ENCODE measurements at places on chromosomes 6 and 20.

DNA sequence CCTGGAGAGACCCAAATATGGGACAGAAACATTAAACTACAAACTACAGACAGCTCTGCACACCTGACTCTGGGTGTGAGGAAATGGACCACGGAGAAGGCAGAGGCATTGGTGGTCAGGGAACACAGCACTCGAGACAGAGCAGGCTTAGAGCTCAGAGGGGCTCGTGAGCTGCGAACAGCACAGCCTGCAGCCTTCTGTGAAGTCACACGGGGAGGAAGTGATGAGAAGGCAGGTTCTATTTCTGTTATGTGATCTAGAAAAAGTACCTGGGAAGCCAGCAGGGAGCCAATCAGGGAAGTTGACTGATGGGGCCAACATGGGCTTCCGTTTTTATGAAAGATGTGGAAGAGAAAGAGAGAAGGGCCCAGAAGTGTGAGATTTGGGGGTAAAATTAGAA is 88.9 kb upstream of the SNAP25 start:
- no peak for DNase-seq

DNA sequence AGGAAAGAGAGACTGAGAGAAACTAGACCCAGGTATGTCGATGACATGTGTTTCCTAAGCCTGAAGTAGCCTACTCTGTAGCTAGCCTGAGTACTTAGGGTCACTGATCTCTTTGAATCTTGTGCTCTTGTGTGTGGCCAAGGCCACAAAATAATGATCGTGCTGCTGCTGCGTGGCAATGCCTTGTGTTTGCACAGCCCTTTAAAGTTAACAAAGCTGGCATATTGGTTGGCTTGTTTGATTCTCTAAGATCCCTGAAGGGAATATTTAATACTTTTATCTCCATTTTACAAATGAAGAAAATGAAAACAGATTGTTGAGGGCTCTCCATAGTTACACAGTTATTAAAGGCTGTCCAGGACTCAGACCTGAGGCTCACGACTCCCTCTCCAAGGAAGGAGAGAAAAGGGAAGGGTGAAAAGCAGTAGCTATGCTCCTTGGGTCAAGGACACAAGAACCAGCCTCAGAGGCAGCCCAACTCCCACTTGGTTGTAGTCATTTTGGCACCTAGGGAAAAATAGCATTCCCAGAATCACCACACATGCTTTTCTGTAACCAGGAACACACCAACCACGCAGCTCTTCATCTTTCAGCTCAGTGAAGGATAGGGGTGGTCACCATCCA is 130.7 kb downstream of the LRFN2 start:
- no peak for DNase-seq

GRCh38 chr6:149846321-149846720 is 17.8 kb downstream of the LRP11 start:
- DNase-seq, result no peak

GRCh38 chr6:12363651-12364381 is 73.7 kb downstream of the EDN1 start:
- no peak for DNase-seq

DNA sequence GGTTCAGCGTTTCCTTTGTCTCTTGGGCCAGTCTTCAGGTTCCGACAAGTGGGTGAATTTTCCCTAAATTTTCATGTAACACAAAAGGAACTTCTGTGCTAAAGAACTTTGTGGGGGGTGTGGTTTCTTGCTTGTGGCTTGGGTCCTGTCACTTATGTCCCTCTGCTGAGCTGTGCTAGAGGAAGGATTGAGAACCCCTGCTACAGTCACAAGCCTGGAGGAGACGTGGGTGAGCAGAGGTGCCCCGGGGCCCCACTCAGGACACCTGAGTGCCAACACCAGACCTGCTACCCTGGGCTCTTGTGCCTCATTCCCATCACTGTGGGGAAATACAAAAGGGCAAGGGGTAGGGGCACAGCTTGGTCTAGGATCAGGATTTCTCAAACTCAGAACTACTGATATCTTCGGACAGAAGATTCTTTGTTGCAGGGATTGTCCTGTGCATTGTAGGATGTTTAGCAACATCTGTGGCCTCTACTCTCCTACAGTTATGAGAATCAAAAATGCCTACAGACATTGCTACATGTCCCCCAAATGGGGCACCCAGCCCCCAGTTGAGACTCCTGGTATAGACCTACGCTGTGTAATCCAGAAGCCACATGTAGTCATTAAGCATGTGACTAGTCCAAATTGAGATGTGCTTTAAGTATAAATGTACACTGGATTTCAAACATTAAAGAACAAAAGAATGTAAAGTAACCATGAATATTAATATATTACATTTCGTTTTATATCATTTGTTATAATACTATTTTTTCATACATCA is 128.7 kb downstream of the LY86 start:
- no peak for DNase-seq

- no peak for DNase-seq
Observed at GRCh38 chr6:163872335-163872734, 457.8 kb downstream of the QKI start.

GRCh38 chr6:101747160-101747559 is 353.7 kb downstream of the GRIK2 start:
- DNase-seq, result no peak

- no peak for DNase-seq
Observed at GRCh38 chr6:57327311-57327710, 9.9 kb downstream of the PRIM2 start.

GRCh38 chr6:43703512-43704429 is 16.2 kb upstream of the MRPS18A start:
- no peak for DNase-seq

All from effector memory CD8-positive, alpha-beta T cell (primary cell).